ENCODE measurements at places on chromosomes 1 and 21. TPM values are rescaled to one million over a fixed set of nuclear protein-coding genes. Genes with fewer than 3 reads are reported as not detected.

SELP gene
- total RNA-seq = not detected

RGS21 gene
- not detected for total RNA-seq

OR2L3 gene
- total RNA-seq = not detected

KMO gene
- not detected for total RNA-seq

PLA2G4A gene
- 3.4 TPM for total RNA-seq

CR1L gene
- total RNA-seq = not detected

LYPD8 gene
- not detected for total RNA-seq
